Right cardiac atrium (tissue), 5 donors: ENCODE measurements at places on chromosomes 13 and 19.

- no peak for DNase-seq
Observed at GRCh38 chr13:61123538-61124289, 291.9 kb downstream of the PCDH20 start.

DNA sequence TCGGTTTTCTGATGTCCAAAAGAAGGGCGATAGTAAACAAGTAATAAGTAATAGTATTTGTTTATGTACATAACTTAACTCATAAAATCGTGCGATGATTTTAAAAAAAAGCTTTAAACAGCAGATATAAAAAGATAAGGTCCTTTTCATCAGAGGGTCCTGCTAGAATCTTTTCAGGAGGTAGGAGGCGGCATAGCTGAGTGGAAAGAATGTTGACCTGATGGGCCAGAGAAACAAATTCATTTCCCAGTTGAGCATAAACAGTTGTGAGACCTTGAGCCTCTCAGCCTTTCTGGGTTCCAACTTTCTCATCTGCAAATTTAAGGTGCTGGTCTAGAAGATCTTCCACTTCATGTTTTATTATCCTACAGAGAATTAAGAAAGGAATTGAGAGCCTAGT is 173.5 kb downstream of the LACC1 start:
- no peak for DNase-seq

DNA sequence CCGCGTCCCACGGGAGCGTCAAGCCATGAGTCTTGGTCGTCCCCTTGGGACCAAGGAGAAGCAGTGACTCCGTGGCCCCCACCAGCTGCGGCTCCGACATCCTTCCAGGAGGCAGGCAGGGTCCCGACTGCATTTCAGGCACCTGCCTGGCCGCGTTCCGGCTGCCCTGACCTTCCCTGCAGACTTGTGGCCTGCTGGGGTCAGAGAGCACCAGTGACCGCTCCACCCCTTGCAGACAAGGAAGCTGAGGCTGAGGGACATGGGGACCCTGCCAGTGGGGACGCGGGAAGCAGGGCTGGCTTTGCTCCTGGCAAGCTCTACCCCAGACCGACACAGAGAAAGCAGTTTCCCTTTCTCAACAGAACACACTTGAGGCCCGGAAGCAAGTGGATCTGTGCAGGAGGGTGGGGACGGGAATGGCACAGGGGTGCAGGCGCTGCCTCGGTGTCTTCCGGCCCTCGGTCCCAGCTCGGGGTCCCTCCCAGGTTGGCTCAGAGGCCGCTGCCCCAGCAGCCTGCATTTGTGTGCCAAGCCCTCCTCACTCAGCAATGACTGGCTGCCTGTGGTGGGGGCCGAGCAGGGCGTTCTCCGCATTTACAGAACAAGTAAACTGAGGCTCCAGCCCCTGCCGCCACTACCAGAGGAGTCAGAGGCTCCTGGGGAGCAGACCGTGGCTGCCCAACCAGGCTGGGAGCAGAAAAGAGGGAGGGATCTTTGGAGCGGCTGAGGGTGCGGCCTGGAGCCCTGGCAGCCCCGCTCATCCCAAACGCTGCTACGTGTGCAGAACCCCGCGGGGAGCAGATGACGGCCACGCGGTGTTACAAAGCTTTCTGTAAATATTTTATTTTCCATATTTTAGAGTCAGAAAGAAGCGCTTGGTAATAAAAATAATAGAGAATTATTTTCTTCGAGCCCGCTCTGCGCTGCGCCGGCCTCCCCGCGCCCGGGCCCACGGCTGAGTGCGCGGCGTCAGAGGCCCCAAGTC is 43.9 kb downstream of the GAS6 start:
- peak; percentile 26 for DNase-seq

DNA sequence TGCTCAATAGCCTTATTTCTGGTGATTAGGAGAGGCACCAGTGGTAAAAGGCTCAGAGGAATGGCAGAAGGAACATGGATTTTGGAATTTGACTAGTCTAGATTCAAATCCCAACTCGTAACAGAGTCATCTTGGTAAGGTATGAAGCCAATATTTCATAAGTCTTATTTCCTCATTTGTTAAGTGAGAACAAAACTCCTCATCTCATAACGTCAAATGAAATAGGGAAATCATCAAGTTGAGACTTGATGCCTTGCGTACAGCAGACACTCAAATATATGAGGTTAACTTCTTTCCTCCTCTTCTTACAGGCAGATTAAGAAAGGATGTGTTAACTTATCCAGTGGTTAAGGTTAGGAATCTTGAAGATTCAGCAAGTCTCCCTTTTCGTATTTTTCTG is 189.2 kb downstream of the DLEU7 start:
- no peak for DNase-seq

DNA sequence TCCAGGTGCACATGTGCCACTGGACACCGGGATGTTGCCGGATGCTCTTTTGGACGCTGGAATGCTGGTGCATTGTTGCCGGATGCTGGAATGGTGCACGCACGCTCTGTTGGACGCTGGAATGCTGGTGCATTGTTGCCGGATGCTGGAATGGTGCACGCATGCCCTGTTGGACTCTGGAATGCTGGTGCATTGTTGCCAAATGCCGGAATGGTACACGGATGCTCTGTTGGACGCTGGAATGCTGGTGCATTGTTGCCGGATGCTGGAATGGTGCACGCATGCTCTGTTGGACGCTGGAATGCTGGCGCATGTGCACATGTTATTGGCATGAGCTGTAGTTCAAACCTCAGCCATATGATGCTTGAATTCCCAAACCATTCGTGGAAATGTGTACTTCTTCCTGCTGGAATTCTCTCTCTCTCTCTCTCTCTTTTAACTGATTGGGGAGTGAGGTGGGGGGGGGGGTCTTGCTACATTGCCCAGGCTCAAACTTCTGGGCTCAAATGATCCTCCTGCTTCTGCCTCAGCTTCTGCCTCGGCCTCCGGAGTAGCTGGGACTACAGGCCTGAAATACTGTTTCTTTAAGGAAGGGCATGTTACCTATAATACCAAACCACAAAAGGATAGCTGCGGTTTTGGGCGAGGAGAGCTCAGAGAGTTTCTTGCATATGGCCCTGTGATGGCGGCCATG is 1.2 kb upstream of the MCF2L start:
- no peak for DNase-seq

GRCh38 chr13:74770361-74770760 is 636.2 kb upstream of the KLF12 start:
- no peak for DNase-seq

DNA sequence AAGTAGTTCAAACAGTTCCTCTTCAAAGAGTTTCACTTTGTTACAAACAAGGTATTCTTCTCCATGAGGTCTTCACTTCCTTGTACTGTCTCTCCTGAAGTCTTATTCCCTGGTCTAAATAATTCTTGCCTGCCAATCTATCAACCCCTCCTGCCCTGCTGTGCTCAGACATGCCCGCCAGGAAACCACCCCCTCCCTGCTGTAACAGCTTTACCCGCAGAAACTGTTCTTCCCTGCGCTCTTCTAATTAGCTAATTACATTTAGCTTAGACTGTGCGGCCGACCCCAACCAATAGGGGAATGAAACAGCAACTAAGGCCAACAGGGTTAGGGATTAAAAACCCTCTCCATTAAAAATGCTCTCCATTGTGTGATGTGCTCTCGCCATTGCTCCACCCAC is 46.7 kb downstream of the ZNF846 start:
- DNase-seq, result no peak

DNA sequence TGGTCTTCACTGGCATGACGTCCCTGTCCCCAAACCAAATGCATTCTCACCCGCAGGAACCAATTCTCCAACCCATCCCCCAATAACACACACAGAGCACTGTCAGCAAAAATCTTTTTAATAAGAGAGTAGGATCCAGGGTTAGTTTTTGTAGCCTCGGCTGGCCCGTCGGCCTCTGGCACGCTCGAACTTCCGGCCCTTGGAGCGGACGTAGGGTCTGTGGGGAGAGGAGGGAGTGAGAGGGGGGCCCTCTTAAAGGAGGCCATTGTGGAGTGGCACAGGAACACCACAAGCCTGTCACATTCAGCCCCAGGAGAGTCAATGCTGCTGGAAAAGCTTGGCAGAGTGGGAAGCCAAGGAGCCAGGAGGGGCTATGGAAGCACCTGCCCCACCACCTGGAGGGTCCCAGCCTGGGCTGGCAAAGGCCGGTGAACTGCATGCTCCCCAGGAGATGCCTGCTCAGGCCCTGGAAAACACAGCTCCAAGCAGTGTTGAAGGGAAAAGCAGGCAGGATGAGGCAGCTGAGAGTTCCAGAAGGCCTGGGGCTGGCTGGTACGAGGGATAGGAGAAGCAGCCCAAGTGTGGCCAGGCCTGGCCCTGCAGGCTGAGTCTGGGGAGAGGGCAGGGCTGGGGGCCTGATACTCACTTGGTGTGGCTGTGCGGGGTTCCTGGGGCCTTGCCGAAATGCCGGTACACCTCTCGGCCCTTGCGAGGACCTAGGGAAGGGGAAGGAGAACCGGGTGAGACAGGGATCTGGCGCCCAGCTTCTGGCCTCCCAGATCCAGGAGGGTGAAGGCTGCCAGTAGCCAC is 560 bp upstream of the FAM83E start:
- no peak for DNase-seq

- DNase-seq, result peak; percentile 52
Observed at GRCh38 chr13:113742000-113742441, 17.0 kb upstream of the TMEM255B start.

GRCh38 chr19:16620018-16620417 is 8.0 kb downstream of the MED26 start:
- DNase-seq, result no peak

DNA sequence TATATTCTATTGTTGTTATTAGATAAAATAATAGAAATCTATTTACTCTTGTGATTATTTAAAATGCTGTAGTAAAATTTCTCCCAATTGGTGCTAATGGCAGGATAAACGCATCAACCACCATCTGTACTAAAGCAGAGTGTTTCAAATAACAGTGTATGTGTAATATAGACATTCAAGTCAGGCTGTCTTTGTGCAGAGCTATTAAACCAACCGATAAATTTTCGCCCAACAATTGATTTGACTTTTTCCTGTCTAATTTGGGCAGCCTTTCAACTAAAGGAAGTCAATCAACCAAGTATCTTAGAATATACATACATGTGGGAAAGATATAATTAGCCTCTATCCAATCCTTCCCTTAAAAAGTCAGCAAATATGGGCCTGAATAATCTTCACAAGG is 5.8 kb downstream of the AMER2 start:
- no peak for DNase-seq

- no peak for DNase-seq
Observed at GRCh38 chr13:49488563-49488962, 7.2 kb upstream of the PHF11 start.

- DNase-seq, result peak; percentile 83
Observed at GRCh38 chr13:113393563-113394338, 29.8 kb upstream of the GRTP1 start.

GRCh38 chr13:101530293-101530692 is 77.8 kb downstream of the ITGBL1 start:
- DNase-seq, result no peak

DNA sequence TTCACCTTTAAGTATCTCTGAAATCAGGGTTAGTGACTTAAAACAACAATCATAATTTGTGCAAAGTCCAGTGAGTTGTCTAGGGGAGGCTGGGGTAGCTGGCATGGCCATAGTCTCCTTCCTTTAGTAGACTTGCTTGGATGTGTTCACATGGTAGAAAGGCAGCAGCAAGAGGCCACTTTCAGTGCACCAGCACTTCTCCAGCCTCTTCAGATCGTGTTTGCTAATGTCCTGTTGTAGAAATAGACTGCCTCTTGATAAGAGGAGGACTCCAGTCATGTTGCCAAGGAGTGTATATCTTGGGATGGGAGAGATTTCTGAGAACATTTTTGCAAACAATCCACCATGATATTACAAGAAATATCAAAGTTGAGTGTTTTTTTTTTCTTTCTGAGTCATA is 22.9 kb downstream of the WDFY2 start:
- DNase-seq, result no peak

DNA sequence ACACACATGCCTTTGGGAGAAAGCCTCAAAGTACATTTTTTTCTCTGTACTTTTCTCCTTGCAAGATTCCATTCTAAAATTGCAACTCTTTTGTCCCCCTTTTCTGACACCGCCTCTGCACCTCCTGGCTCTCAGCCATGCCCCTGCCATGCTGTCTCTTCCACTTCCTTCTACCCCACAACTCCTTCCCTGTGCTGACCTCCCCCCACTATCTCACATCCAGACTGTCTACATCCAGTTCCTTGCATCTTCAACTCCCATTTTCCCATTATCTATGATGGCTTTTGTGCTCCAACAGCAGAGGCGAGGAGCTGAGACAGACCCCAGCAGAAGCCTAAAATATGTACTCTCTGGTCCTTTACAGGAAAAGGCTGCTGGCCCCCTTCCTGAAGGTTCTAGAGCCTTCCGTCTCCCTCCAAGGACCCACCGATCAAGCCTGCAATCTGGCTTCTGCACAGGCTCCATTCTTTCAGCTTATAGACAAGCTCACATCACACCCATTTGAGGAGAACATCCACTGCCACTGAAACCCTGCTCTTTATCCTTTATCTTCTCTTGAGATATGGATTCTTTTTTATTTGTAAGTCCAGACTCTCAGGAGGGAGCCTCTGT is 50.2 kb downstream of the RFX2 start:
- no peak for DNase-seq

- no peak for DNase-seq
Observed at GRCh38 chr13:80214050-80214449, 126.9 kb downstream of the SPRY2 start.

GRCh38 chr19:18346091-18346490 is 5.7 kb downstream of the PGPEP1 start:
- DNase-seq, result no peak

DNA sequence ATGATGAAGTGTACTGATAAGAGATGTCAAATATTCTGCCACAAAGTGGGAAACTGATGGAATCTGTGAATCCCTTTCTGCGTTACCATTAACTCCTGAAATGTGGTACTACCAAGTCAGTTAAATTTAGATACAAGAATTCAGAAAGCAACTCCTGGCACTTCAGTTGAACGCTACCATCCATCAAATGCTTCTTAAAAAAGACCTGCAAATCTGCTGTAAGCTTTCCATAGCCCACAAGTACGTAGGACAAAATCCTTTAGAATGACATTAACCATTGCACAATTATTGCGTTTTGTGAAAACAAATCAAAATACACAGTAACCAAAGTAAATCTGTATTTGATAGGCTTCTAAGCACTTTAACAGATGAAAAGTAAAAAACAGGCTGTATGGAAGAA is 5.4 kb downstream of the SMAD9 start:
- DNase-seq, result no peak

- DNase-seq, result no peak
Observed at GRCh38 chr13:30798776-30799355, 63.5 kb downstream of the ALOX5AP start.

GRCh38 chr13:56510836-56511235 is 629.9 kb upstream of the PRR20A start:
- no peak for DNase-seq

DNA sequence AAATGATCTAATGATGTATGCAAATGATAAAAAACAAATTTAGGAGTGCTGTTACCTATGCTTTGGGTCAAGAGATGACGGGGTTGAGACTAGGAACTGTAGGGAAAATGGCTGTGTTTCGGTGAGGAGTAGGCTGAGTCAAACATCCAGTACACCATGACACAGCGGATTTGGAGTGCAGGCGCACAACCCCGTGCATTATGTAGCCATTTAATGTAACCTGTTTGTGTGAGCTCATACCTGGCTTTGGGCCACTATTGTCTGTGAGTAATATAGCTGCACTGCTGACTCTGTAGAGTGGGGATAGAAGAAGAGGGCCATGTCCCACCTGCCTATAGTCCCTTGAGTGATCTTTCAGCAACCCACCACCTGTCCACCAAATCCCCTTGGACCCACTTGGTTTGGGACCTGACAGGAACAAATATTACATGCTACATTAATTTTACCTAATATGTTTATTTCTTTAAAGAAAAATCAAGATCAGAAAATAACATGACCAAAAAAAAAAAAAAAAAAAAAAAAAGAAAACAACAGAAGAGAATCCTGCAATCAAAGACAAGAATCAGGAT is 95.5 kb upstream of the KLHL1 start:
- no peak for DNase-seq

- no peak for DNase-seq
Observed at GRCh38 chr13:74819549-74819948, 662.4 kb downstream of the TBC1D4 start.
